Inflammatory macrophage treated with lipopolysaccharide for 4 hours (primary cell): ENCODE measurements at places on chromosomes 7 and 10.
A peak's percentile ranks its signal among the peaks of the same experiment; 100 is the strongest.

DNA sequence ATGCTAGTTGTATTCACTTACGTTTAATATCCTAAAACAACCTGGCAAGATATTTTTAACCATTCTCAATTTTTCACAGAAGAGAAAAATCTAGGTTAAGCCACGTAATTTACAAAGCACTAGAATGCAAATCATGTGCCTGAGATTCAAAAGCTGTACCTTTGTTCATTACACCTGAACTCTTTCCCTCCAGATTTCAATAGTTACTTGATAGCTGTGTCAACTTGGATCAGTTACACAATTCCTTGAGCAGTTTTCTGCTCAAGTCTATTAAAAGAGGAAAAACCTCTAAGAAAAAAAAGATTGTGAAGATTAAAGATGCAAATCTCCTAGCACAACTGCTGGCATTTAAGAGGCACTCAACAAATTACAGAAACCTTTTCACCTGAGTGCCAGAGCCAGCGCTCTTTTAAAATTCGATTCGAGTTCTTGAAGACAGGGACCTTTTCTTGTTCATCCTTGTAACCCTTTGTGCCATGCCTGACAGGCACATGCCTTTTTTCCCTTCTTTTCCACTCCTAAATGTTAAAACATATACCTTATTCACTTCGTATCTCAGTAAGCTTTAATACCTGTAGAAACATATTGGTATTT is 886 bp downstream of the NSUN6 start:
- no peak for DNase-seq

- no peak for DNase-seq
Observed at GRCh38 chr10:115082506-115082905, 10.7 kb upstream of the ATRNL1 start.

GRCh38 chr7:46317256-46317655 is 396.2 kb upstream of the IGFBP3 start:
- no peak for DNase-seq

GRCh38 chr7:1817061-1817712 is 147.1 kb downstream of the ELFN1 start:
- no peak for DNase-seq

GRCh38 chr10:43064331-43065075 is 12.4 kb upstream of the RET start:
- no peak for DNase-seq

DNA sequence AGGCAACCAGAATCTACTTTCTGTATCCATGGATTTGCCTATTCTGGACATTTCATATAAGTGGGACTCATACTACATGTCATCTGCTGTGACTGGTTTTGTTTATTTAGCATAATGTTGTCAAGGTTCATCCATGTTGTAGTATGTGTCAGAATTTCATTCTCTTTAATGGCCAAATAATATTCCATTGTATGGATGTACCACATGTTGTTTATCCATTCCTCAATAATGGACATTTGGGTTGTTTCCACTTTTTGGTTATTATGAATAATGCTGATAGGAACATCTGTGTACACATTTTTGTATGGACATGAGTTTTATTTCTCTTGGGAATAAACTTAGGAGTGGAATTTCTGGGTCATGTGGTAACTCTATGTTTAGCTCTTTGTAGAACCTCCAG is 133.7 kb downstream of the CREB5 start:
- no peak for DNase-seq

DNA sequence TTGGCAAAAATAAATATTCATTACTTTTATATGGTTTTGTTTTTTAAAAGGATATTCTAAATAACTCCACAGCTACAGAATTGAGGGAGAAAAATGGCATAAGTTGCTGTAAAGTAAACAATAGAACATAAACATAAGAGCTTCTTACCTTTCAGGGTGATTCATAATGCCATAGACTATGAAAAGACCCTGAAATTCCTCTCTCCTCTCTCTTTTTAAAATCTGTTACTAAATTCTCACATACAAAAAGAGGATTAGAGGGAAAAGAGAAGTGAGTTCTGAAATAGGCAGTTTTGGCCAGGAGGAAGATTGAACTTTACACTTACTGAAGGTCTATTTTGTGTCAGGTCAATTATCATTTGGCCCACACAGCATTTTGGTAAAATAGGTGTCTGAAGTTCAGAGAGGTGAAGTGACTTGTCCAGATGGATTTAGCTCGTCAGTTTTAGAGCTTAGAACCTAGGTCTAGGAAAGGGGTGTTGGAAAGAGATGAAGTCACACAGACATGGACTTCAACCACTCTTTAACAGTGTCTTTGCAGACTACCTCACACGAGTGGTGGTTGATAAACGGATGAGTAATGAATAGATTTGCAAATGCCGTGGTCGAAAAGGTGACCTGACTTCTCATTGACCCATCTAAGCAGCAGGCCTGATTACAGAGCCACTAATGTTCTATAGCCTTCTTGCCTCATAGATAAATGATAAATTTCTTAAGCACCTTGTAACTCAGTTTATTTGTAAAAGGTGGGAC is 190.6 kb upstream of the CCDC6 start:
- no peak for DNase-seq

DNA sequence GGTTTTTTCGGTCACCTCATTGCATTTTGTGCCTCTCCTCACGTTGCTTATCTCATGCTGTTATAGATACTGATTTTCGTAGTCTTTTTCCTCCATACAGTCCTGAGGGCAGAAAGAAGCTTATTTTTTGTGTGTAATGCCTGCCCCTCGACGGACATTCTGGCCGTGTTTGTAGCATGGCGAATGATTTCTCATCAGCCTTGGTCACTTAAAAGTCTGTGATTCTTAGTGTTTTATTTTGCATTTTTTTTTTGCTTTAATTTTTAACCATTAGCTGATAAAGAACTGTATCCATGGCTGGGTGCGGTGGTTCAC is 469 bp upstream of the NOC3L start:
- DNase-seq = no peak

DNA sequence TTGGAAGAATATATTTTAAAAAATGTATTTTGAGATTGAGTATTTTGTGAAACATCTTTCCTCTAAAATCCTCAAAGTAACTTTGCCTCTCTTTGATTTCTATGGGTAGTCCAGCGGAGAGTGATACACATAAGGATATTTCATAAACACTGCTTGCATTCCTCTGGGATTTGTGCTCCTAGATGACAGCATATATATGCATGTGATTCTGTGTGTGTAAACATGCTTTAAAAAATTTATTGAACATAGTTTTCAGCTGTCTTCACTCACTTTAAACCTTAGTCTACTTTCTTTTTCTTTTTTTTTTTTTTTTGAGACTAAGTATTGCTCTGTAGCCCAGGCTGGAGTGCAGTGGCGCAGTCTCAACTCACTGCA is 84.6 kb downstream of the KAT6B start:
- no peak for DNase-seq

DNA sequence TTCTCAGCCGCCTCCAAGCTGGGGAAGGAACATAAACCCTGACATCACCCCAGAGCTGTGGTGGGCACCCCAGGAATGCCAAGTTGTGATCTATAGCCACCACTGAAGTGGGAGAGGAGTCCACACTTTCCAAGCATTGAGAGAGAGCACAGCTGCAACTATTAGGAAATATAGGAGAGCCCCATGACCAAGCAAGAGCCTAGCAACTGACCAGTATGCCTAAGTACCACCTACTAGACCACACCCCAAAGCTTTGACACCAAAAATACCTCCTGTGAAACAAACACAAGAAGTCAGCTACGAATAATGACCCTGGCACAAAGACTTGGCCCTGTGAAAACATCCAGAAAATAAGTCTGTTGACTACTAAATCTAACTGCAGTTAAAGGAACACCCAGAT is 804.1 kb upstream of the IGFBP3 start:
- DNase-seq = no peak

GRCh38 chr7:41319581-41319980 is 383.3 kb downstream of the INHBA start:
- no peak for DNase-seq

- DNase-seq = no peak
Observed at GRCh38 chr10:48938281-48938680, 1.4 kb downstream of the LRRC18 start.

DNA sequence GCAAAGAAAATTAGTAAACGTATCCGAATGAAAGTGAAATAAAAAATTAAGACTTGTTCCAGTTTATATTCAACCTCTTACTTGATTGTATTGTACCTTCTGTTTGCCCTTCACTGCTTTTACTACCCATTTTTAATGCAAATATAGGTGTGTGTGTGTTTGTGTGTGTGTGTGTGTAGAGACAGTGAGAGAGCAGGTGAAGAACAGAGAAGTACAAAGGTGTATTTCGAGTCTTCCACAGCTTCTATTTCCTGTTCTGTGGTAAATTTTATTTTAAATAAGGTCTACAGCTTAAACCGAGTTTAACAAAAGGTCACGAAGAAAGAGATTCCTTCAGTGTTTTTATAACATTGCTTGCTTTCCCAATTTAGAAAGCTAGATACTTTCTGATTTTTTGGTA is 12.7 kb upstream of the SVIL start:
- no peak for DNase-seq

GRCh38 chr10:87594864-87595263 is 64.8 kb upstream of the PAPSS2 start:
- DNase-seq = no peak

DNA sequence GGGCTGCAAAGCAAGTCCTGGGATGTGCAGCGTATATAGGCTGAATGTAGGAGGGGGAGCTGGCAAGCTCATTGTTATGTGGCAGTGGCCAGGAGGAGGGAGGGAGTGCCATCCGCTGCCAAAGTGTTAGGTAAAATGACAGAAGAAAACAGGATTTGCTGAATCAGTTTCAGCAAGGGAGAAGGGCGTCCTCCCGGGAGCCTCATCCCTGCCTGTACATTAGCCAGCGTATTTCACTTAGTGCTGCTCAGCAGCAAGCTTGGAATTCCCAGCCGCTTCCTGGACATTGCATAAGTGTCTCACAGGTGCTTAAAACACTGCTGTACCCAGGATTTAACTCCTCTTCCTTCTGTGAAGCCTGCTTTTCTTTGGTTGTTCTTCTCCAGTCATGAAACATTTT is 2.5 kb downstream of the NIPSNAP2 start:
- DNase-seq = no peak

DNA sequence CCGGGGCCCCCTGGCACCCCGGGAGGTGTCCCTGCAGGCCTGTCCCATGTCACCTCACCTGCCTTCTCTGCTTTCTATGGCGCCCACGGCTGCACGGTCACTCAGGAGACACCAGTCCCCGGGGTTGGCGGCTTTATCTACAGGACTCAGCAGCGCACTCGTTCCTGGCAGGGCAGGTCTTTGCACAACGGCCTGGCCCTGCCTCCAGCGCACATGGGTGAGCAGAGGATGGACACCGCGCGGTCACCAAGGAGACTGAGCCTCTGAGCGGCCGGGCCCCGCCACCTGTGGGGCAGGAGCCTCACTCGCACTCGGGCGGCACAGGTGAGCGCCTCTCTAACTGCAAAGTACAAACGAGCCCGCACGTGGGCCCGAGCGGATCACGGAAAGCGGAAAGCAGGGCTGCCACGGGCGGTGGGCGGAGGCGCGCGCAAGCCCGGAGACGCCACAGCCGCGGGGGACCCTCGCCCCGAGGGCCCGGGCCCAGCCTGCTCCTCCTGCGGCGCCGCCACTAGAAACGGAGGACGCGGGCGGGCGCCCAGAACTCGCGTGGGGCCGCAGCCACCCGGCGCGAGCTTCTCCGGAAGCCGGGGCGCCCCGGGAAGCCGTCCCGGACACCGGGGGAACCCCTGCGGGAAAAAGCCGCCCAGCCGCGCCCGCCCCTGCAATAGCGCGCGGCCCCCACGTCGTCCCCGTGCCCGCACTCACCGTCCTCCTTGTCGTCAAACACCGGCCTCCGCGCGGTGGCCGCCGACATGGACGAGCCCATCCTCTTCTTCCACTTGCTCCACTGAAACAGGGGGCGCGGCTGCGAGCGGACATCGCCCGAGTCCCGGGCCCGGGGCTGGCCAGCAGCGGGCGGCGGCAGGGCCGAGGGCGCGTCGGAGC is 642 bp downstream of the STK32C start:
- DNase-seq = no peak

DNA sequence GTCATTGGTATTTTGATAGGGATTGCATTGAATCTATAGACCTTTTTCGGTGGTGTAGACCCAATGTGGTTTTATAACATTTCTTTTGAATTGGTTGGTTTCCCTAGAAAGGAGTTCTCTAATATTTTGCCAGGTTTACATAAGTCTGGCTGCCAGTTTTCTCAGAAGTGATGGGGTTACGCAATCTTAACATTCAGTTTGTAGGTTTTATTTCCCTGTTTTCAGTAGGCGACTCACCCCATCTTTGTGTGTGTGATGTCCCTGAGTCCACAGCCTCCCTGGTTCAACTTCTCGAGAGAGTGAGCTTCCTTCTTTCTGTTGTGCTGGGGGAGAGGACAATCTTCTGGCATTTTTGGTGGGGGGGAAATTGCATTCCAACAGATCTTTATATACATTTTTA is 9.6 kb upstream of the KIF5B start:
- peak; percentile 88 for DNase-seq

GRCh38 chr10:47454780-47455058 is 29.2 kb downstream of the ANXA8 start:
- no peak for DNase-seq

GRCh38 chr10:91901784-91902677 is 7.3 kb downstream of the FGFBP3 start:
- peak; percentile 91 for DNase-seq

DNA sequence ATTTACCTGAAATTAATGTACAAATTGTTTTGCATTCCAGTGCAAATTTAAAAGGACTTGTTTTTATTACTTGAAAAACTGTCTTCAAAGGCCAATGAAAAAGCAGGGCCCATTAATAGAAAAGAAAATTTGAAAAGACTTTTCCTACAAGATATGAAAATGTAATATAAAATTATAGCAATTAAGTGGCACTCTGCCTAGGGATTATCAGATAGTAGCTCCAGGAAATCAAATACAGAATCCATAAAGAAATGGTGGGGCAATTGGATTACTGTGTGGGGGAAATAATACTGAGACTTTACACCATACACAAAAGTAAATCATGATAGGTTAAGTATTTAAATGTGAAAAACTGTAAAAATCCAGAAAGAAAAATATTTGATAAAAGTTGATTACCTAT is 89.7 kb downstream of the GLCCI1 start:
- DNase-seq = no peak

- DNase-seq = no peak
Observed at GRCh38 chr10:97442277-97442676, 3.5 kb downstream of the EXOSC1 start.

GRCh38 chr10:122264931-122265330 is 6.2 kb upstream of the BTBD16 start:
- no peak for DNase-seq

- no peak for DNase-seq
Observed at GRCh38 chr10:8416192-8416701, 361.8 kb downstream of the GATA3 start.

DNA sequence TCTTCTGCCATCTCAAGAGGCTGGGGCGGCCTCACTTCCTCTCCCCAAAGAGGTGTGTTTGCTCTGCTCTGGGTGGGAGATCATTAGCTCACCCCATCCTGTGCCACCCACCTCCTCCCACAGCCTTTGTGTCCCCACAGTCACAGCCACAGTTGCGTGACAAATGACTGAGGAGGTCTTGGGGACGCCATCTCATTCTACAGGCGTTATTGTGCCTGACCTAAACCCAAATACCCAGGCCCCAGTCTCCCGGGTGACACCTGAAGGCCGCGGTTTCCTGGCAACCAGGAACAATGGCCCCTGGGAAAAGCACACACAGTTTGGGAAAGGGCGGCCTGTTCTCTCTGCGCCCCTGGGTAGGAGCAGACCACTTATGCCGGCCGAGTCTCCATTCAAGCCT is 51.6 kb downstream of the SLIT1 start:
- DNase-seq = no peak

- DNase-seq = no peak
Observed at GRCh38 chr10:49037187-49037586, 78.1 kb downstream of the VSTM4 start.

GRCh38 chr10:126525326-126525725 is 137.0 kb upstream of the ADAM12 start:
- no peak for DNase-seq
